Chondrocyte (in vitro differentiated cells): ENCODE measurements at places on chromosomes 5 and 9. TPM values are rescaled to one million over a fixed set of nuclear protein-coding genes. Genes with fewer than 3 reads are reported as not detected.

The BARHL1 gene
- not detected in 3 replicates for total RNA-seq

The IL5 gene
- not detected in 3 replicates for total RNA-seq

The C9orf153 gene
- 0.48 TPM in 1 of 3 replicates, not detected in the others for total RNA-seq

The SVEP1 gene
- 0.72 to 2.0 TPM (median 0.90 TPM) in 3 replicates for total RNA-seq

The MARCHF11 gene
- total RNA-seq: not detected in 3 replicates

The SEMA6A gene
- total RNA-seq: 3.5 to 4.9 TPM (median 3.9 TPM) in 3 replicates

The C5orf52 gene
- not detected in 3 replicates for total RNA-seq

The GABRG2 gene
- not detected in 3 replicates for total RNA-seq

The ATOX1 gene
- 104 to 129 TPM (median 128 TPM) in 3 replicates for total RNA-seq

The ALDOB gene
- 0.25 TPM in 1 of 3 replicates, not detected in the others for total RNA-seq

The ACOT12 gene
- total RNA-seq: not detected in 3 replicates

The TMC1 gene
- not detected in 3 replicates for total RNA-seq

The PTGES gene
- total RNA-seq: 0.95 to 3.3 TPM (median 1.3 TPM) in 3 replicates

The FOXE1 gene
- not detected in 3 replicates for total RNA-seq

GRCh38 chr5:42719034-42719433 lies 37.6 kb upstream of the CCDC152 start:
- H3K4me1 ChIP-seq: no peaks in the 10 kb centered on the region
- H3K27ac ChIP-seq: no peak overlapping the region
- no peak for DNase-seq
- H3K27me3 ChIP-seq: no peaks in the 10 kb centered on the region
- H3K4me3 ChIP-seq: no peak overlapping the region

- no peak overlapping the region for H3K4me3 ChIP-seq
- H3K27ac ChIP-seq: no peak overlapping the region
- no peak for DNase-seq
- H3K36me3 ChIP-seq: no peaks in the 10 kb centered on the region
Observed at GRCh38 chr5:5031665-5032064, 108.5 kb upstream of the ADAMTS16 start.

- H3K27ac ChIP-seq: no peak overlapping the region
- H3K4me1 ChIP-seq: peaks cover 7% of the 10 kb centered on the region
- DNase-seq: no peak
- peak overlapping the region; percentile 68 for H3K4me3 ChIP-seq
- H3K27me3 ChIP-seq: no peaks in the 10 kb centered on the region
- H3K36me3 ChIP-seq: no peaks in the 10 kb centered on the region
Observed at GRCh38 chr9:137029058-137029936, 1.3 kb upstream of the ABCA2 start.

DNA sequence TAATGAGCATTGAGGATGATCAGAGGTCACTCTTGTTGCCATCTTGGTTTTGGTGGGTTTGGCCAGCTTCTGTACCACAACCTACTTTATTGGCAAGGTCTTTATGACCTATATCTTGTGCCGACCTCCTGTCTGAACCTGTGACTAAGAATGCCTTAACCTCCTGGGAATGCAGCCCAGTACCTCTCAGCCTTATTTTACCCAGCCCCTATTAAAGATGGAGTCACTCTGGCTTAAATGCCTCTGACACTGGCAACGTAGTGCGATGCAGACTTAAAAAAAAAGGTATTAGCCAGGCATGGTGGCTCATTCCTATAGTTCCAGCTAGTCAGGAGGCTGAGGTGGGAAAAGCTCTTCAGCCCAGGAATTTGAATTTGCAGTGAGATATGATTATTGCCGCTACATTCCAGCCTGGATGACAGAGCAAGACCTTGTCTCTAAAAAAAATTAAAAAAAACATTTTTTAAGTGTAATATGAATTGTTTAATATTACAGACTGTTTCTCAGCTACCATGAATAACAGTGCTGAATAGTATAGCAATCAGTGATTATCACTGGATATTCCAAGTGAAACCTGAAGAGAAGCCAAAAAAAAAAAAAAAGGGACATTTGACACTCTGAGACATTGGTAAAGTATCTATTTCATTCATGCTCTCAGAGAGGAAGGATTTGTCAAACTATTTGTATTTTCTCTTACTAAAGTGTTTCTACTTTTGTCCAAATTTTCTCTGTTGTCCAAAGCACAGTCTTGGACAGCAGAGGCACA lies 18.3 kb upstream of the STOM start:
- H3K4me1 ChIP-seq: peaks cover 19% of the 10 kb centered on the region
- H3K4me3 ChIP-seq: no peak overlapping the region
- no peaks in the 10 kb centered on the region for H3K27me3 ChIP-seq

GRCh38 chr5:36944607-36945225 lies 68.1 kb downstream of the NIPBL start:
- no peaks in the 10 kb centered on the region for H3K36me3 ChIP-seq
- no peak overlapping the region for H3K27ac ChIP-seq
- no peaks in the 10 kb centered on the region for H3K27me3 ChIP-seq
- DNase-seq: no peak
- H3K4me1 ChIP-seq: peaks cover 32% of the 10 kb centered on the region

DNA sequence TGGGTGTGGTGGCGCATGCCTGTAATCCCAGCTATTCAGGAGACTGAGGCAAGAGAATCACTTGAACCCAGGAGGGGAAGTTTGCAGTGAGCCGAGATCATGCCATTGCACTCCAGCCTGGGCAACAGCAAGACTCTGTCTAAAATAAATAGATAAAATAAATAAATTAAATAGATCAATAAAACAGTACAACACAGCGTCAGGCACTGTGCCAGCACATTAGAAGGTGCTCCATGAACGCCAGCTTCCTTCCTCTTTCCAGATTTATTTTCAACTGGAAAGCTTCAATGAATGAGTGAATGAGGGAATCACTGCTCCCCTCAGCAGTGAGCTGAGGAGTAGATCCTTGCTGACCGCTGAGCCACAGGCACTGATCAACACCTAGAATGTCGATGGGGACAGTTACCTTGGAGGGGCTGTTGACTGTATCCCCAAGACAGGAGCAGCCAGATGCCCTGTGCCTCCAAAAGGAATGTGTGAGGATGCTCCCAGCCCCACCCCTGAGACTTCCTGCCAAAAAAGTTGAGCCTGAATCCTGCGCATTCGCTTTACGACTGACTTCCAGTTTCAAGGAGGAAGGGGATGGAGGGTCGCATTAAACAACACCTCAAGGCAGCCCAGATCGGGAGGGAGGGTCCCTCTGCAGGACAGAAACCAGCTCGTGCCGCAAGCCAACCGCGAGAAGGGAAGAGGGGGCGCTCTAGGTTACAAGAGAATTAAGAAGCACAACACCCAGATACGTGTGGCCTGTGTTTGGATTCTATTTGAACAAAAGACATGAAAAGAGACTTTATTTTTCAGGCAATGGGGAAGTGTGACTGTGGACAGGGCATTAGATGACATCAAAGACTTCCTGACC lies 54.0 kb upstream of the CNOT6 start:
- peaks cover 6% of the 10 kb centered on the region for H3K36me3 ChIP-seq
- no peak overlapping the region for H3K4me3 ChIP-seq
- no peaks in the 10 kb centered on the region for H3K4me1 ChIP-seq
- no peak for DNase-seq
- no peaks in the 10 kb centered on the region for H3K27me3 ChIP-seq

- H3K4me3 ChIP-seq: no peak overlapping the region
- H3K27me3 ChIP-seq: peaks cover 2% of the 10 kb centered on the region
- H3K27ac ChIP-seq: no peak overlapping the region
- H3K4me1 ChIP-seq: no peaks in the 10 kb centered on the region
Observed at GRCh38 chr9:30310711-30311110, 2073.7 kb upstream of the ACO1 start.

- peaks cover 21% of the 10 kb centered on the region for H3K4me1 ChIP-seq
- H3K36me3 ChIP-seq: no peaks in the 10 kb centered on the region
- no peak overlapping the region for H3K27ac ChIP-seq
- H3K4me3 ChIP-seq: no peak overlapping the region
- H3K27me3 ChIP-seq: no peaks in the 10 kb centered on the region
- DNase-seq: no peak
Observed at GRCh38 chr5:157283434-157283833, 17.5 kb downstream of the CYFIP2 start.

GRCh38 chr9:98369471-98369870 lies 114.0 kb upstream of the TBC1D2 start:
- H3K4me3 ChIP-seq: no peak overlapping the region
- peaks cover 1% of the 10 kb centered on the region for H3K36me3 ChIP-seq
- DNase-seq: peak; percentile 42
- H3K4me1 ChIP-seq: peaks cover 3% of the 10 kb centered on the region
- peaks cover 12% of the 10 kb centered on the region for H3K27me3 ChIP-seq

DNA sequence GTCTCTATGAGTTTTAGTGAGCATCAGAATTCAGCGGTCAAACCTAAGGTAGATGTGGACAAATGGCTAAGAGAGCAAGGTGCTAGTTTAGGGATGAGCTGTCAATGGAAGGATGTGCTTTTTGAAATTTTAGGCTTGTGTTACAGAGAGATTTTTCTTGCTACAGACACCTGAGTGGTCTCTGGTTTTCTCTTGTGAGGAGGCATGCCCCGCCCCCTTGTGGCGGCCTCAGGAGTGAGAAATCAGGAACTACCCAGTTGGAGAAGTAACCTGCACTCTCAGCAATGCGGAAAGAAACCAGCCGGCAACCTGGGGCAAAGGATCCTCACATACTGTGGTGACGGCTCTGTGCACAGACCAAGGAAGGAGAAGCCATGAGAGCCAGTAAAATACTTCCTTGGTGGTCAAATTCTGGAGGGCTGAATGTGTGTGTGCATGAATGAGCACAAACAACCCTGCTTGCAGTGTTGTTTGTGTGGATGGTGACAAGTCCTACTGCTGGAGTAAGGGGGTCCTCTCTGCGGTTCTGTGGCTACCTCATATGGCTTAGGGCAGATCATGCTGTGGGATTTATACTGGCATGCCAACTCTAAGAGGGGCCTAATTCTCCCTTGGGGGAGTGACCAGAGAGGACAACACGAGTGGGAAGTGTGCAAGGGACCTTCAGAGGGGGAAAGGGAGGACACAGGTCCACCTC lies 16.7 kb upstream of the HSD17B4 start:
- DNase-seq: no peak
- H3K4me1 ChIP-seq: no peaks in the 10 kb centered on the region
- no peak overlapping the region for H3K4me3 ChIP-seq

GRCh38 chr5:151758141-151758429 lies 346 bp downstream of the ATOX1 start:
- peak overlapping the region; percentile 88 for H3K4me3 ChIP-seq
- H3K27me3 ChIP-seq: no peaks in the 10 kb centered on the region
- peaks cover 36% of the 10 kb centered on the region for H3K4me1 ChIP-seq
- DNase-seq: no peak
- peak overlapping the region; percentile 83 for H3K27ac ChIP-seq
- peaks cover 2% of the 10 kb centered on the region for H3K36me3 ChIP-seq

DNA sequence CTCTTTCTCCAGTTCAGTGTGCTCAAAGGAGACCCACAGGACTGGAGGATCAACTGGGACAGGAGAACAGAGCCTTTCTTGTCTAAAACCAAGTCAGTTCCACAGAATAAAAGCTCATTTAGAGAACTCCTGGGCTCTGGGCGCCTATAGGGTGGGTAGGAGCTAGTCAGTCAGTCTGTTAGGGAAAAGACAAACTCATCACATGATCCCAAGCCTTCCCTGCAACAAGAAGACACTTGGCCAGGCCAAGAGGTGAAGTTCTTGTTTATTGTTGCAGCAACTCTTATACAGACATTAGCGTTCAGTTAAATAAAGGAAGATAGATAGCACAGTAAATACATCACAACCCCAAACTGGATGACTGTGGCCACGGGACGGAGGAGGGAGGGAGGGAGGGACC lies 102.3 kb downstream of the ENTREP1 start:
- H3K4me1 ChIP-seq: no peaks in the 10 kb centered on the region
- H3K36me3 ChIP-seq: peaks cover 14% of the 10 kb centered on the region
- no peaks in the 10 kb centered on the region for H3K27me3 ChIP-seq
- H3K4me3 ChIP-seq: no peak overlapping the region
- H3K27ac ChIP-seq: no peak overlapping the region

- no peak for DNase-seq
- H3K36me3 ChIP-seq: no peaks in the 10 kb centered on the region
- peaks cover 36% of the 10 kb centered on the region for H3K27me3 ChIP-seq
- no peak overlapping the region for H3K4me3 ChIP-seq
- no peak overlapping the region for H3K27ac ChIP-seq
Observed at GRCh38 chr9:32350682-32351081, 33.8 kb upstream of the ACO1 start.

DNA sequence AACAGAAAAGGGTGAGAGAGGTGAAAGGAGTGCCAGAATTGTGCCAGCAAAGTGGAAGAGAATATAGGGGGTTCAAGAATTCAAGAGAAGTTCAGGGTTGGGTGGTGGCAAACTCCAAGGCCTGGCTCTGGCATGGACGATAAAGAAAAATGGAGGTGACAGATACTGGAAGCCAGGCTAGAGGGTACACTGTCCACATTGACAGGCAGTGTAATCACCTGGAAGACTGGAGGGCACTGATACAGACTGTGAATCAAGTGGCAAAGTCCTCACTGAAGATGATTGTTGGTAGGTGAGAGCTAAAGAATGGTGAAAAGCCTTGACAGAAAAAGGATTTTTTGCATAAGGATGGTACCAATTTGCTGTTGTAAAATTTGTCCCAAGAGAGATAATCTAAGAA lies 7.1 kb downstream of the SAR1B start:
- H3K27me3 ChIP-seq: no peaks in the 10 kb centered on the region
- DNase-seq: no peak
- H3K4me1 ChIP-seq: peaks cover 9% of the 10 kb centered on the region
- H3K4me3 ChIP-seq: no peak overlapping the region
- no peak overlapping the region for H3K27ac ChIP-seq
- peaks cover 2% of the 10 kb centered on the region for H3K36me3 ChIP-seq

GRCh38 chr5:6178846-6179532 lies 199.4 kb downstream of the MED10 start:
- DNase-seq: no peak
- H3K4me1 ChIP-seq: no peaks in the 10 kb centered on the region
- H3K36me3 ChIP-seq: no peaks in the 10 kb centered on the region
- no peak overlapping the region for H3K27ac ChIP-seq
- no peak overlapping the region for H3K4me3 ChIP-seq
- H3K27me3 ChIP-seq: no peaks in the 10 kb centered on the region

- H3K4me3 ChIP-seq: no peak overlapping the region
- H3K27me3 ChIP-seq: no peaks in the 10 kb centered on the region
- peaks cover 23% of the 10 kb centered on the region for H3K4me1 ChIP-seq
- H3K27ac ChIP-seq: no peak overlapping the region
Observed at GRCh38 chr9:16445141-16445920, 425.1 kb downstream of the BNC2 start.

- H3K27ac ChIP-seq: no peak overlapping the region
- no peak overlapping the region for H3K4me3 ChIP-seq
- peaks cover 58% of the 10 kb centered on the region for H3K27me3 ChIP-seq
- no peaks in the 10 kb centered on the region for H3K4me1 ChIP-seq
- peaks cover 2% of the 10 kb centered on the region for H3K36me3 ChIP-seq
Observed at GRCh38 chr9:135711391-135711790, 9.4 kb downstream of the KCNT1 start.
